ENCODE measurements at places on chromosomes 5 and 9.

DNA sequence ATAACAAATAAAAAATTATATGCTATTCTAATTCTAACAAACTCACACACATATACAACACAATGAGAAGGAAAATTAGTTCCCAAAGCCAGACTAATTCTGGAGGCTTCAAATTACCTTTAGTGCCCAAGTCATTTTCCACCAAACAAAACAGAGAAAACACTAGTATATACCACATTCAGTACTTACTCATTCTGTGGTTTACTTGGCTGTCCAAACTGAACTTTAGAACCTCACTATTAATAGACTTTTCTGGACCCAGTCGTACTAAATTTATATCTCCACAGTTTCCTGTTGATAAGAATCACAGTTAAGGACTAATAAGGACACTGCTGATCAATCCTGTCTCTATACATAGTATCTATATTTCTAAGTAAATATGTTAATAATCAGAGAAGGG lies 66.4 kb downstream of the SETX start:
- DNase-seq, result no peak

DNA sequence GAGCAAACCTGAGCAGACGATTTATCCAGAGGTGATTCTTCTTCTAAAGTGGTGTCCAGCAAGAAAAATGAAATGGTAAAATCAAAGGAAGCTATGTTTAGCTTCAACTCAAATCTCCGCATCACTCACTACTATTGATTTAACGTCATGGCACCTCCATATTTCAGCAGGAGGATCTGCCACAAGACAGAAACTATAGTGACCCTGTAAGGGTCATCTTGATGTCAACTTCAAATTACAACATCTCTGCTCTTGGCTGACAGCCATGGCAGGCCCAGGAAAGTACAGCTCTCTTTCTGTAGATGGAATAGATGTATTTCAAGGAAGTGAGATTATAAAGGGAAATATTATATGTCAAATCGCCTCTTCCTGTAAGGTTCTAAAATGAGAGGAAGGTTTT lies 10.1 kb upstream of the EFNA5 start:
- DNase-seq, result no peak

DNA sequence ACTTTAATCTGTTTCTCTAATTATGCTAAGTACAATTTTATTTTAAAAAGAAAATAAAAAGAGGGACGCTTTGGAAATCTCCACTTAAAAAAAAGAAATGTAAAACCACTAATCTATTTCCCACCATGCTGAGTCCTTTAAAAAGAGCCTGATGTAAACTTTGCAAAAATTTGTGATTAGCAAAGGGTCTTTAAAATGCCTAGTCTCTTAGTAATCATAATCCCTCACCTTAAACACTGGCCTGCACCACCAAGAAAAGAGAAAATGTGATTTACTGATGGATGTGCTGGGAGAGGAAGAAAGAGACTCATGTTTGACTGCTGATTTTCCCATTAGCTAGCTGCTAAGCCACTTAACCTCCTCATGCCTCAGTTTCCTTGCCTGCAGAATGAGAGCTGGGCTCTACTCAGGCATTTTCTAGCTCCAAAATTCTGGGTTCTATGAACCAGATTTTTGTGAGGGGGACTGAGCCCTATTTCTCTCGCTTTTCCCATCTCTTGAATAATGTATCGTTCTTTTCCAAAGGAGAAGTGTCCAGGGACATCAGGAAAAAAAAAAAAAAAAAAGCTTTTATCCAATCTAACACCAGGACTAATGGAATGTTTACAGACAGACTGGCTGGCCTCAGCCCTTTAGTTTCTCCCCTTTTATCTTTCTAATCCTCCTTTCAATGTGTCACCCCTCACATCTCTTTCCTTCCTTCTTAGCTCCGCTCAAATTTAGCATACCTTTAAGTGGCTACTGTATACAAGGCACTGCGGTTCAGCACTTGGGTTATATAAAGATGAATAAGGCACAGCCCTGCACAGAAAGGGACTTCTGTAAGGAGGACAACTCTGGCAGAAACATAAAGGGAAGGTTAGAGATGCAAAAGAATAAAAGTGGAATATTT lies 312.4 kb downstream of the ARL15 start:
- no peak for DNase-seq

GRCh38 chr5:145976431-145977155 lies 40.2 kb downstream of the SH3RF2 start:
- DNase-seq, result no peak

GRCh38 chr5:94707359-94707758 lies 88.9 kb downstream of the SLF1 start:
- no peak for DNase-seq

- DNase-seq, result no peak
Observed at GRCh38 chr9:20178197-20178596, 389.4 kb upstream of the SLC24A2 start.

DNA sequence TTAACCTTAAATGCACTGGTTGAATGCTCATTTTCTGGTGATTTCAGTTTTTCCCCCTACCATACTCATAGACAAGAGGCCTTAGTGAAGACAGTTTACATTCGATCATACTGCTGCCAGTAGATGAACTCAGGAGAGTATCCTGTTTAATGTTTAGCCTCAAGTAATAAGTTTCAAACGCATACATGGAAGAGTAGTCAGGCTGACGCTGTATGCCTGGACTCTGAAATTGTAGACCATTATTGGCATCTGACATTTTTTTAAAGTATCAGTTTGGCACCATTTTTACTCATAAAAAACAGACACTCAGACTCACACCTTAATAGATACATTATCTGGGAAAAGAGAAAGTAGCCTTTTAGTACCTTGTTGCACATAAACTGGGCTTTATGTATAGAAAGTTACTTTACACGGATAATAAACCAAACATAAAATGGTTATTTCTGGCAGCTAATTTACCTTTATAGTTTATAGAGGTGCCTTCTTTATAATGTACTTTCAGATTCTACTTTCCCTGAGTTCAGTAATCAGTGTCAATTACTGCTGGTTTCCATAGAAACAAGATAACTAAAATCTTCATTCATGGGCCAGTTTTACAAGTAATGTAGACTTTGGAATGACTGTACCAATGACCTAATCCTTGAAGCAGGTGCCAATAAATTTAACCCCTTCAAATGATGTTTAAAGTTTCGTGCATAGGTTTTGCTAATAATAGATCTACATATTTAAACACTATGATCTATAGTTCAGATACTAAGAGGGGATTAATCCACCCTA lies 183.8 kb upstream of the ITGA1 start:
- peak; percentile 1 for DNase-seq

- DNase-seq, result no peak
Observed at GRCh38 chr5:135971701-135972100, 16.9 kb upstream of the LECT2 start.

DNA sequence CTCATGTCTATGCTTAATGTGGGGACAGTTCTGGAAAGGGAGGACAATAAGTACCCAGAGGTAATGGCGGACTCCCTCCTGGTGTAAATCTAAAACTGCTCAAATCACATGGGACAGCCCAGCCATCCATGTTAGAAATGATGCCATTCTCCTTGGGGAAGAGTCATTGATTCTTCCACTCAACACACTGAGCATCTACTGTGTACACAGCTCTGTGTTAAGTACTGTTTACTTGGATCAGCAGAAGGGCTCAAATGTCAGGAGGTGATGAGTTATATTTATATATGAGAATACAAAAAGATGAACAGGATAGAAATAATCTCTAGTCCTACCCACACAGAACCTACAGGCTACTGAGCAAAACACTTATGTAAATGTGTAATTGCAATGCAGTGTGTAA lies 31.8 kb upstream of the NANS start:
- DNase-seq, result no peak

- no peak for DNase-seq
Observed at GRCh38 chr5:60522292-60522905, 177.6 kb downstream of the DEPDC1B start.

DNA sequence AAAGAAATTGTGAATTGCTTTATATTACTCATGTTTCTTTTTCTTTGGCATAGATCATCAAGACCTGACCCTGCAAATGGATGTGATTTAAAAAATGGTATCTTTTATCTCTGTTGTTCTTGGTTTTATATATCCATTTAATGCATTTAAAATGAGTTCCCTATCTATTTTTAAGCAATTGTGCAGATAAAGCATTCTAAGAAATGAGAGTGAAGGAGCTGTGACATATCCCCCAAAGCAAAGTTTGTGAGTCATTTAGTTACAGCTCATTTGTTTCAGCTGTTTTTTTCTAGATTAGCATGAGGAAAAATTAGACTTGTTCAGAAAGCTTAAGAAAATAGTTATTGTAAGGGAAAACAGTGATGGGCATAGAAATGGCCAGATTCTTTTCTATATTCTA lies 7.6 kb upstream of the ELOVL7 start:
- DNase-seq, result peak; percentile 15

GRCh38 chr5:74372051-74372450 lies 268.5 kb downstream of the ENC1 start:
- DNase-seq, result no peak

- peak; percentile 25 for DNase-seq
Observed at GRCh38 chr9:36566813-36567221, 5.9 kb upstream of the MELK start.

GRCh38 chr5:41925555-41925951 lies 472 bp downstream of the FBXO4 start:
- DNase-seq, result peak; percentile 84

DNA sequence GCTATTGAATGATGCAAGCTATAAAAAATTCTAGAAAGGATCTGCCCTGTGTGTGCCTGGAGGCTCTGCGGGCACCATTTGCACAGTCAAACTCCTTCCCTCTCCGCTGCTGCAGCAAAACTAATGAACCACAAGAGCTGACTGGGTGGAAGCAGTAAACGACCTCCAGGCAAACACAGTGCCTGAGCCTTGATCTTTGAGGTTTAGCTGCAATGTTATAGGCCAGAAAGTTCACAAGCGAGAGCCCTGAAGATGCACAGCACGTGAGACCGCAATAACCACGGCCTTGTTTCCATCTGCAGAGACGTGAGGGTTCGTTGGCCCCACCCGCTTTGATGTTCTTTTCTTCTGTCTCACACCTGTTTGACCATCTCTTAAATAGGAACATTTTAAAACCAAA lies 69.2 kb upstream of the S1PR3 start:
- DNase-seq, result no peak

GRCh38 chr5:126919566-126919965 lies 110.8 kb downstream of the MARCHF3 start:
- no peak for DNase-seq

- DNase-seq, result peak; percentile 61
Observed at GRCh38 chr9:129696944-129697655, 31.7 kb downstream of the PRRX2 start.

- no peak for DNase-seq
Observed at GRCh38 chr5:675871-676698, 17.1 kb downstream of the TPPP start.

- no peak for DNase-seq
Observed at GRCh38 chr5:129399069-129399468, 61.0 kb upstream of the ADAMTS19 start.

GRCh38 chr9:33288828-33289483 lies 1.4 kb upstream of the NFX1 start:
- no peak for DNase-seq

DNA sequence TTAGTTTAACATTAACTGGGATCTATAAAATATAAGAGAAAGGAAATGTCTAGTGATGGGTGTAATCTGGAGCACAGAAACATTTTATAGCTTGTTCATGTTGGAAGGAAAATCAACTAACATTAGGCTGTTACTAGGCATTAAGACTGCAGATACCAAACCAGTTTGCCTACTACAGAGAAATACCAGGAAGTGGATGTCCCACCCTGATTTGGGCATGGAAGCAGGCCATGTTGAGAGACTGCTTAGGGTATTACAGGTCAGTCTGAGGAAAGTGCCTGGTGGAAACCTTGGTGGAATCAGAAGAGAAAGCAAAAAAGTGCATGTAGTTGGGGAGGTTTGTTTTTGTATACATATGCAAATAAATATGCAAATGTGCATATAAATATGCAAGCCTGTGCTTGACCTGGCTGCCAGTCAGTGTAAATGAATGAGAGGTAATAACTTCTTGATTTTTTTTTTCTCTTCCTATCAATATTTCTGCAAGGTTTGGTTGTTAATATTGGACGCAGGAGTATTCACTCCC lies 9.6 kb upstream of the CCDC112 start:
- no peak for DNase-seq

DNA sequence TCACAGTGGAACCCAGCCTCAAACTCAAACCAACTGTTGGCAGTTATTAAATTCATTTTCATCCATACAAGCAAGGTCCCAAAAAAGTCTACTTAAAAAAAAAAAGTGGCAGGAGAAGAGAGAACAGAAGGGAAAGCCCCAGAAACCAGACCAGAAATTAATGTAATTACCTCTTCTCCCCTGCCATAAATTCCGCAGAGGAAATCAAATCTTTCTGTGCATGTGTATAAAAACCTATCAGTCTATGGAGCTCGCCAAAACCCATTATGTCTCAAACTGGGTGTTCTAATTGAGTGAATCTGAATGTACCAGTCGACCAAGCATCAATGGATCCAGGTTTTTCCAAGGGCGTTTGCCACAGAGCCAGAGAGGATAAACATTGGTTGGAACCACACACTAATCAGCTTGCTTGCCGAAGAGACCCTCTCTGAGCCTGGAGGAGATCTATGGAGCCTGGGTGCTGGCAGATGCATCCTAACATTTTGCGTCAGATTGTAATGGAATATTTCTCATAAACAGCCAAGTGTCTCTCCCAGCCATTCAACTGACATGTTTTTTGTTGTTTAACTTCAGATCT lies 7.9 kb upstream of the HAND1 start:
- no peak for DNase-seq

DNA sequence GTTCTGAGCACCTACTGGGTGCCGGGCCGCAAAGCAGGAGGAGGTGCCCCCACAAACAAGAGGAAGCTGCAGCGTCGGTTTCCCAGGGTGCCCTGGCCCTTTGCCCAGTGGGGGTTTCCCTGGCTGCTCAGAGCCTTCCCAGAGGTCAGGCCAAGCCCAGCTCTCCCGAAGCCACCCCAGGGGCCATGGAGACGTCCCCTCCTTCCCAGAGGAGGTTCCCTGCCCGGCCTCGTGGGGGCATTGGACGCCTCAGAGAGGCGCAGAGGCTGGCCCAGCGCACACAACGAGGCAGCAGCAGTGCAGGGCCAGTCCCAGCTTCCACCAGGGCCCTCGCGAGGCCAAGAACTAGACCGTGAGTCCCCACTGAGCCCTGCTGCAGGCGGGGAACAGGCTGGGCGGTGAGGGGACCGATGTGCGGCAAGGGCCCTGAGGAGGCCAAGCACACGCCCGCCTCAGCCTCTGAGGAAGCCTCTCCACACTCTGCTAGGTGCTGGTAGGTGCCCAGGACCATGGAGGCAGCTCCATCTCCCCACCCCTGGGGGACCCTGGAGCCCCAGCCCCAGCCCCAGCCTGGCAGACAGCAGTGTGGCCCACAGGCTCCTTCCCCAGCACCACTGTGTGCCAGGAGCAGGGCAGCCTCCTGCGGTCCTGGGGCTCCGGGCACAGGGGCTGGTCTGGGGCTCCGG lies 7.0 kb downstream of the DIPK1B start:
- no peak for DNase-seq

- DNase-seq, result peak; percentile 44
Observed at GRCh38 chr9:83154087-83154736, 91.3 kb upstream of the RASEF start.

GRCh38 chr9:74755355-74755754 lies 132.4 kb downstream of the TRPM6 start:
- no peak for DNase-seq

- DNase-seq, result no peak
Observed at GRCh38 chr9:103949096-103949495, 145.0 kb upstream of the SMC2 start.

- DNase-seq, result no peak
Observed at GRCh38 chr5:53257806-53258373, 148.3 kb upstream of the MOCS2 start.

GRCh38 chr9:121694600-121694999 lies 43.2 kb downstream of the DAB2IP start:
- no peak for DNase-seq

Data from RKO (cell line).